CD4-positive, alpha-beta T cell treated with Interleukin-12 subunit alpha and Interleukin-12 subunit beta, for 1 hour (primary cell): ENCODE measurements at places on chromosomes 7 and 10.
A peak's percentile ranks its signal among the peaks of the same experiment; 100 is the strongest.

GRCh38 chr10:128859738-128860386, 607.2 kb upstream of the MGMT start:
- peak; percentile 3 for DNase-seq

GRCh38 chr10:28806488-28806941, 129.2 kb downstream of the BAMBI start:
- no peak for DNase-seq

- DNase-seq = no peak
These were observed 19.9 kb downstream of the TMEM72 start for GRCh38 chr10:44930904-44931620.

DNA sequence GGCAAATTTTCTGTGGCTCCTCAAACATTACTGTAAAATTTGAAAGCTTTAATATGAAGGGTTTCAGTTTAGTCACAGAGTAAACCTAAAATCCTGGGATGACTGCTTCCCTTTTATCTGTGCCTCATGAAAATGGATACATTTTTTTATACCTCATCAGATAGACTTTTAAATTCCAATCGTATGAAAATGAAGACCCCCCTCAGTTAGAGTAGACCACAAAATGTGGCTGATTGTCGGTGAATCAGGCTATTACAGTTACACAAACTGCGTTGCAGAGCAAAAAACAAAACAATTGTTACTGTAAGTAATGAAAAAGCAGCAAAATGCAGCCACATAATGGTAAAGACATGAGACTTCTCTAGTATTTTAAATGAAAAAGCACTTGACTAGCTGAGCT, 296.2 kb downstream of the CNTNAP2 start:
- DNase-seq = no peak

DNA sequence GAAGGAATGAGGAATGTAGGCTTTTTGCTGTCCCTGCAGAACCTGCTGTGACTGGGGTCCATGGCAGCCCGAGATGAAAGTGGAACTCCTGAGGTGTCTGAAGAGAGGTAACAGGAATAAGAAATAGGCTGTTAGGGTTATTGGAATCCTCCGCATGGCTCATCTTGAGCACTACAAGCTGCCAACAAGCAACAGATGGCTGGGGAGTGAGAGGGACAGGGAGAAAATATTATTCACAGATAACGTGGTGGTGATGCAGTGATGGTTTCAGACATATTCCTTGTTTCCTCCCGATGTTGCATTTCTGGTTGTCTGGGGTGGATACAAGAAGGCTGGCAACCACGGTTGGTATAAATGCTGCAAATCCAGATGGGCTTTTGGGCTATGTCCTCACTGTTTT, 46.1 kb downstream of the AP3M1 start:
- DNase-seq = no peak

DNA sequence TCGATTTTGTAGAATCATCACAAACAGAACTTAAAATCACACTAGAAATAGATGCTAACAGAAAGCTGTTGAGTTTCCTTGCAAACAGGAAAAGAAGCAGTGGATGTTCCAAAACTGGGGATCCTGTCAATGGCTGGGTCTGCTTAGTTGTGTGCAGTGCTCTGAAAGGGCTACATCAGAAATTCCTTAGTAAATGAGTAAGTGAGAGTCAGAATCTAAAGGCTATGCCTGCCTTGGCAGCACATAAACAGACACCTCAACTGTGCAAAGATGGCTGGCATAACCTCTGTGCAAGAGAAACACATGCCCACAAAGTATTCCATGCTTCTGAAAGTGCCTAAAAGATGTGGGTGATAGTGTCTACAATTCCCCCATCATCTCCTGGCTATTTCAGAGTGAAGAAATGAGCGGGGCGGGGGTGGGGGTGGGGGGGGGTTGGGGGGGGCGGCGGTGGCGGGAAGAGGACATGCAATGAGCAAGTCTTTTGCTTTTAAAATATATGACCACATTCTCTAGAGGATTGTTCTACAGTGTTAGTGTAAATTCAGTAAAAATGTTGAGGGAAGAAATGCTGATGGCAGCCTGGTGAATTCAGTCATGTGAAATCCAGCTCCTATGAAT, 138.1 kb upstream of the LAMB4 start:
- no peak for DNase-seq

- DNase-seq = no peak
These were observed 203.6 kb downstream of the ZNF365 start for GRCh38 chr10:62577666-62578291.

- no peak for DNase-seq
These were observed 50.3 kb downstream of the MAD1L1 start for GRCh38 chr7:2182461-2182860.

GRCh38 chr10:133231946-133232574, 2.0 kb downstream of the UTF1 start:
- DNase-seq = no peak

DNA sequence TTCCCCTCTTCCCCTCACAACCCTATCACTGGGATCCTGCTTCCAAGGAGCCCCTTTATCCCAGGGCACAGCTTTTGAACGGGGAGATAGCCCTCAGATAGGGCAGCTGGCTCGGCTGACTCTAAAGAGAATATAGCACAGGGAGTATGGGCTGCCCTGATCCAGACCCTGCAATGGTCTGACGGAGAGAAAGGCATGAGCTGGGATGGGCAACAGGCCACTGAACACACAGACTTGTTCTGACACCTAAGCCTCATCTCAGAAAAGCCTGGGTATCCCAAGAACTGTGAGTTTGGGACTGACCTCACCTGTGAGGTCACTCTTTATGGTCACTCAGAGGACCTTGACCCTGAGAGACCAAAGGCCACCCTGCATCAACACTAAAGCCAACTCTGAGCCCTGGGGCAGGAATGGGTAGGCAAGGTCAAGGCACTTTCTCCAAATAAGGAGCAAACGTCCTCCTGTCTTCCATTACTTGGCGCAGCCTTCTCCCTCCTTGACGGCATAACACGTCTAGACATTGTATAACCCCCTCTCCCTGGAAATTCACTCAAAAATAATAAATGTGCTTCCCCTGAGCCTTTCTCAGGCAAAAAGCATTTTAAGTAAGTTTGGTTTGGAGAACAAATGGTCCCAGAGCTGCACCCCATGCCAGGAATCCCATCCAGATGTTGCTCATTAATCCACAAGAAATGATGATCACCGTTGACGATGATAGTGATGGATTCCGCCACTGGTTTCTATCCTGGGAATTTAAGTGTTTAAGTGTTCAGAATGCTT, 8.2 kb upstream of the LRRC18 start:
- DNase-seq = no peak
